Endothelial cell (in vitro differentiated cells): ENCODE measurements at places on chromosomes 1 and 21.

GRCh38 chr21:37983336-37984095 lies 67.3 kb upstream of the KCNJ6 start:
- no peak for DNase-seq

DNA sequence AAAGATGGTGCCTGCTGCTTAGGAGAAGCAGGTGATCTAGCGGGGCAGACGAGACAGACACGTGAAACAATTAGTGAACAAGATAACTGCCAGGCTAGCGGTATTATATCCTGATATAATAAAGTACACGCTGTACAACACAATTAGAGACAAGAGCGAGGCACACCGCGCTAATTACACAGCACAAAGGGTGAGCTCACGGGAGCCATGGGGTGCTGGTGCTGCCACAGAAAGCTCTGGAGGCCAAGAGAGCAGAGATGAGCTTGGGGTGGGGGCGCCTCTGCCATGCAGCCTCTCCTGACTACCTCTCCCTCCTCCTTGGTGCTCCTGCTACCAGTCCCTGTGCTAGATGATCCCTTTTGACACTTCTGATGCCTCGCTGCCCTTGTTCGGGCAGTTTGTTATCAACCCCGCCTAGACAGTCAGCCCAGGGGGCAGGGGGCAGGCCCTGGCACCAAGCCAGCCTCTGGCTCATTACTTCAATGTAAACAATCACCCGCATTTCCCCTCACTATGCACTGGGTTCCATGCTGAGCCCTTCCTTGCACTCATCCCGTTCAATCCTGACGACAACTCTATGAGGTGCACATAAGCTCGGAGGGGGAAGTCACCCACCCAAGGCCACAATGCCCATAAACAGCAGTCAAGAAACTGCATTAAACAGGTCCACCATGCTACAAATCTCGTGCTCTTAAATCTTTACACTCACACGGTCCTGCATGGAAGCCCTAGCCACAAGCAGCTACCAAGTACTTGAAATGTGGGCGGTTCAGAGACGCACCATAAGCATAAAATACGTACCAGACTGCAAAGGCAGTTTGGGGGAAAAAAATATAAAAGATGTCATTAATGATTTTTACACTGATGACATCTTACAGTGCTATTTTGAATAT lies 103.0 kb downstream of the SSBP3 start:
- no peak for DNase-seq

DNA sequence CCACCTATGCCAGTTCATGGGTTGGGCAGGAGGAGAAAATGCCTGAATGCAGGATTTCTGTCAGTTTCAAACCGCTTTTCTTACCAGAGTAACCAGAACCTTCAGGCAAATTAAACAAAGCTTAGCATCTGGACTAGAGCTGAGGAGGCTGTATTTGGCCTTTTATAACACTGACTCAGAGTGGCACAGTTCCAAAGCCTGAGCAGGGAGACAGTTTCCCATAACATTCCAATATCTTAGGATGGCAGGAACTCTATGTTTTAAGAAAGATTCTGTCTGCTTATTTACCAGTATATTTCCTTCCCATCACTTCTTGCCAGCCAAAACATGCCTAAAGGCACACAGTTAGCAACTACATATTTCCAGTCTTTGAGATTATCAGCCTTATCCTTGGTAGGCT lies 46.8 kb downstream of the UBR4 start:
- DNase-seq = no peak

GRCh38 chr1:174815474-174815908 lies 184.3 kb upstream of the CACYBP start:
- no peak for DNase-seq

- DNase-seq = no peak
Observed at GRCh38 chr21:44694776-44695175, 2.2 kb upstream of the KRTAP10-12 start.

- no peak for DNase-seq
Observed at GRCh38 chr1:162026881-162027280, 3.2 kb upstream of the OLFML2B start.

DNA sequence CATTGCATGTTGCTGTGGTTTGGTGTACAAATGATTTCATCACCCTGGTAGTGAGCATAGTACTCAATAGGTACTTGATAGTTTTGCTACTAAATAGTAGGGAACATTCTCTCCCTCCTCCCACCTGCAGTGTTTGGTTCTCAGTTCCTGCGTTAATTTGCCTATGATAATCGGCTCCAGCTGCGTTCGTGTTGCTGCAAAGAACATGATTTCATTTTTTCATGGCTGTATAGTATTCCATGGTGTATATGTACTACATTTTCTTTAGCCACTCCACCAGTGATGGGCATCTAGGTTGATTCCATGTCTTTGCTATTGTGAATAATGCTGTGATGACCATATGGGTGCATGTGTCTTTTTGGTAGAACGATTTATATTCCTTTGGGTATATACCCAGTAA lies 903.4 kb downstream of the TTLL7 start:
- no peak for DNase-seq

DNA sequence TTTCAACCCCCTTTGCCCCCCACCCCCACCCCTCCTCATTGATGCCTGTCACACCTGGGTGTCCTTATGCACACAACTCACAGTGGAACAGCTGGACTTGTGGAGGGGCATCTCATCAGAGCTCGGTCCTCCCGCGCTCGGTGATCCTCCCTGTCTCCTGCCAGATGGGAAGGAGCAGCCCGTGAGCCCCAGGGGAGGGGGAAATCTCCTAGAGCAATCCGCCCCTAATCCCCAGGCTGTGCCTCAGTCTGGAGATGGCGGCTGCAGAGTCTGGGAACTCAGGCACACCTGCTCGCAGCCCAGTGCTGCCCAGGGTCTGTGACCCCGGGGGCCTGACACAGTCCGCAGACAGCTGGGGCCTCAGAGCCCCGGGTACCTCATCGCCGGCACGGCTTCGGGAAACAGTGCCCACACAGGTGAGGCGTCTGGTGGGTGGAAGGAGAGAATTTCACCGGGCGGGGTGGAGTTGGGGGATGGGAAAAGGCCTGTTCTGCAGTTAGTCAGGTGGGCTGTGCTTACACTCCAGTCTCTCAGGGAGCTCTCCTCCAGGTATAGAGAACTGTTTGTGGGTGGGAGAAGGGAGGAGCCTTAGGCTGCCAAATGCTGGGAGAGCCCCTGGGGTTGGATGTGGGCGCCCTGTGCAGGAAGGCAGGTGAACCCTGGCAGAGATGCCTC lies 29.3 kb downstream of the TMCC2 start:
- DNase-seq = no peak

DNA sequence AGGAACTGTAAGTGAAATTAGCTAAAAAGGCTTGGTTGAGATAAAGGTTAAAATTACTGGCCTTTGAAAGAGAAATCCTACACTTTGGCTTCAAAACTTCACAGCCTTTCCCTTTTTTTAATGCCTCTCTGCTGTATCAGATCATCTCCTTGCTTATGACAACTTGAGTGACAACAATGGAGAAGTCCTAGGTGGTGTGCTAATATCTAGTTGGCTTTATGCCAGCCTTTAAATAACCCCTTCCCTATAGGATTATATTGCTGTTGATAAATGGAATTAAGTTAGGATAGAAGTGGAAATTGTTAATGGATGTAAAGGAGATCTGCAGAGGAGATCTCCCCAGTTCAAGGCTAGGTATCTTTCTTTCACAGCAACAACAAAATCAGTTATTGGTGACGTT lies 130.2 kb upstream of the ATP1B1 start:
- no peak for DNase-seq

GRCh38 chr1:50419907-50420677 lies 3.2 kb downstream of the DMRTA2 start:
- DNase-seq = no peak

DNA sequence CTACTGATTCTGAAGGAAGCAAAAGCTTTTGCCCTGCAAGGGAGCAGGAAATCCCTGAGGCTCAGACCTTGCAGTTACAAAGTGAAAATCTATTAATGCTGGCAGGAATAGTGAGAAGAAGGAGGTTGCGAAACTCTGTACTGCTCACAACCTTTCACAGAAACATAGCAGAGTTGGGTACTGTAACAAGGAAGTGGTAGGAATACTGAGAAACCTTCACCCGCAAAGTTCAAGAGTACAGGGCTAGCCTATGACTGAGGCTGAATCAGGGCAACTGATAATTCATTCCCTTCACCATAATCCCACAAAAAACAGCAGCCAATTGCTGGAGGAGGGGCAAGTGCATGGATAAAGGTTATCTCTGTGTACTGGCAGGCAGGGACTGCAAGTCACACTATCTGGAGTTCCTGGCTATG lies 23.9 kb upstream of the KCTD3 start:
- no peak for DNase-seq

DNA sequence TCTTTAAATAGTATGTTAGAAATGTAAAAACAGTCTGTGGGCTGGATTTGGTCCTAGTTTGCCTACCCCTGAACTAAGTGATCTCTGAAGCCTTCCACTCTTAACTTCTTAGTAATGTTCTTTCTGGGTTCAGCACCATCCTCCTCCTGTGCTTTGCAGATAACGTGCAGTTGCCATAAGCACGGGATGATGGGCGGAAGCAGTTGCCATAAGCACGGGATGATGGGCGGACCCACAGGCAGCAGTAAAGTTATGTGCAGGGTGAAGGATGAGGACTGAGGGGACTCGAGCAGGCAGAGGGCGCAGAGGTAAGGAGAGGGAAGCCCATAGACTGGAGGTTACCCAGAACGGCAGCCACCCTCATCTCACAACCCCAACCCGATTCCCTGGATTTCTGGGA lies 25.6 kb downstream of the GPA33 start:
- DNase-seq = no peak

GRCh38 chr1:3359351-3359750 lies 95.1 kb upstream of the ARHGEF16 start:
- no peak for DNase-seq

GRCh38 chr1:150881331-150882070 lies 5.1 kb upstream of the ARNT start:
- DNase-seq = no peak

DNA sequence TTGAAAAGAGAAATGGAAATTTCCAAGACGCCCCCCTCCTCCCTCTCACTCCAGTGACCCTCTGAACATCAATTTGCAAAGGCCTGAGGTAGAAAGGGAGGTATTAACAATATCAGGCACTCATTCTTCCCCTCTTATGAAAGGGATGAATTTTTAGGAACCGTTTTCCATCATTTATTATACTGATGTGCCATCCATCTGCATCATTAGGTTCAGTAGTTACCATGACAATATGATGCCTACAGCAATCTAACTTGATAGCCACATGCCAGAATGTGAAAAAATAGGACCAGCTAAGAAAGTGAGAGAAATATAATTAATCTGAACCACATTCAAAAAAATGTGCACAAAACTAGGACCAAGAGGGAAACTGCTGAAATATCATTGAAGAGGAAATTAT lies 40.9 kb downstream of the SEC16B start:
- DNase-seq = no peak

- no peak for DNase-seq
Observed at GRCh38 chr21:25949701-25950100, 214.9 kb downstream of the GABPA start.

DNA sequence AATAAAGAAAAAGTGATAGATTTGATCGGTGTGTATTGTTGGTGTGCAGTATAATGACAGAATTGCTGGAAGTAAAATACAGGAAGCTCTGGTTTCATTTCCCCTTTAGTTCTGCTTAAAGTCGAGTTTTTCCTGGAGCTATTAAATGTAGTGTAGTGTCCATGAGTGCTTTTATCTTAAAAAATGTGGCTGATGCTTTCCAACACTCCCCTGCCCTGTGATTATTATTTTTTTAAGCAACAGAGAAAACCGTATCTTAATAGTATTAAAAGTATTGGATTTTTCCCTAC lies 1.1 kb downstream of the LGALS8 start:
- DNase-seq = no peak

DNA sequence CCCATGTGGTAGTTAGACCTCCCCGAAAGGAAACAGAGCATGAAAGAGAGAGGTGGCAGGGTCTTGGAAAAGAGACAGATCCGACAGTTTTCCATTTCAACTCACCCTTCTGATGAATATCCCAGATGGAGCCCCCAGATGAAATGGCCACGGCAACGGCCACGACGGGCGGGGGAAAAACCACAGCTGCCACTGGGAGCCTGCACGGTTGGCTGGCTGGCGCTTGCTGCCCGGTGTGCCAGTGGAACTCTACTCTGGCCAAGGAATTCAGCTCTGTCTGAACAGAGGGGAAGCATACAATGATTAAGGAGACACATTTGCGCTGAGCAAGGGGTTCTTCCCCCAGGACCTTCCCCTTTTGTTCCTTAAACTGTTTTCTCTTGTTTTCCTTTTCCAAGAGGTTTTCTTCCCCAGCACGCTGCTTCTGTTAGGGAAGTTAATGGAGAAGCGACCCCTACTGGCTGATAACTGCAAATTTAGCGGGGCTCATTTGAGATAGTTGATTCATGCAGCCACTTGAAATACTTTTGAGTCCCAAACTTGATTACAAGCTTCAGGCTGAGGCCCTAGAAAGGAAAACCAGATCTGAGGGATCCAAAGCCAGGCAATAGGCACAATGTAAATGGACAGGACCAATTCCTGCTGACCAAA lies 1122.5 kb downstream of the NCAM2 start:
- DNase-seq = no peak

- DNase-seq = no peak
Observed at GRCh38 chr1:154137888-154138287, 17.0 kb downstream of the NUP210L start.

DNA sequence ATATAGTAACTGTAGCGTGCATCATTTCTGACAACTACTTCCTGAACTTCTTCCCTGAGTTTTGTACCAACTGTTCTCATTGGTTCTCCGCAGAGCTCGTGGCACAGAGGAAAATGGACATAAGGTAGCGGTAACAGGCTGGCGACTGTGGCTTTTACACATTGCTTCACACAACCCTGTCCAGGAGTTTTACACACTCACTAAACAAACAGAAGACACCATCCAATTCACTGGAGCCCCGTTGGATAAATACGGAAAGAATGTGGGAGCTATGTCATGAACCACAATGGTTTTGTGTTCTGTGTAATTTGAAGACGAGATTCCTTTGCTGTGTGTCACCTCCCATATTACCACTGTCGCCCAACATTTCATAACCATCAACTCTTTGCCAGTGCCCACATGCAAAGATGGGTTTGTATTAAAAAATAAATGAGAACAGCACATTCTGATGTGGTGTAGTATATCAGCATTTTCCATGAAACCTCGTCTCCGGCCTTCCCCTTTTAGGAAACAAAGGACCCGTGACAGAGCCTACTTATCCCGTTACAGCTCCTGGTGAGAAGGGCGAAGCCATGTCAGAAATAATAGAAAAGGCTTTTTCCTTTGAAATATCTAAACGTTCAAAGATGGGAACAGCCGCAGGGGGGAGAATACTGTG lies 47.4 kb upstream of the ENAH start:
- no peak for DNase-seq

GRCh38 chr21:26847921-26848320 lies 2.7 kb upstream of the ADAMTS1 start:
- DNase-seq = no peak

GRCh38 chr1:108829498-108829916 lies 27.4 kb downstream of the AKNAD1 start:
- DNase-seq = no peak
